Stromal cell of bone marrow (primary cell): ENCODE measurements at places on chromosomes 4 and X.

DNA sequence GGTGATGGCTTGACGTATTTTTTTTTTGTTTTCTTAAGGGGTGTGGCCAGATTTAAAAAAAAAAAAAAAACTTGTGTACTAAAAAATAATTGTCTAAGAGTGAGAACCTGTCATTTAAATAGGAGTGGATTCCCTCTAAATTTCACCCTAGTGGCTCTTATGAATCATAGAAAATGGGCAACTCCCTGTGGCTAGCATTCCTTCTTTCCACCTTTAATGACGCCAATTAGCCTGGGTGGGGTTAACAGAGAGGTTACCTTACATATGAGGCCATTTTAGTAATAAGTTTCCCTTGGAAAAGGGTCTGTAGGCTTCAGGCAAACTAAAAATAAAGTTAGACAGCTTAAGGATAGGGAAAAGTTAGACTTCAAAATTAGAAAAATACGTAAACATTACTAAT, 223.5 kb upstream of the FAM241A start:
- DNase-seq, result no peak

- no peak for DNase-seq
Measured at GRCh38 chr4:56990109-56990905, 11.6 kb downstream of the POLR2B start.

DNA sequence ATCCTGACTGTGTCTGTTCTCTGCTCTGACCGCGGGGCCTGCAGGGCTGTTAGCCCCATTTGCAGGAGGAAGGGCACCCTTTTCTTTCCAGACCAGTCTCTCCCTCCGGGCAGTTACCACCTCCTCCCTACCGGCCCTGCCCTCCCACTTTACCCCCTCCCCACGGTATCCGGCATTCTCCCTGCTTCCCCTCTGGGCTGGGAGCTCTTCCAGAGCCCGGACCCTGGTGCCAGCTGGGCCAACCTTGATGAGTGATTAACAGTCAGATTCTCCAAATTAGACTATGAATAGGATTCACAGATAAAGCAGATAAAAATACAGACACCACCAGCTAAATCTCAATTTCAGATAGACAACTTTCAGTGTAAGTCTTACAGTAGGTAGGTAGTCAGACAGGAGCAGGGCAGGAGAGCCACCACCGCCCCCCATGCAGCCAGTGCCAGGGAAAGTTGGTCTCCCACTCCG, 23.4 kb upstream of the WFS1 start:
- no peak for DNase-seq

- peak; percentile 45 for DNase-seq
Measured at GRCh38 chrX:129493643-129494042, 29.6 kb downstream of the SMARCA1 start.

GRCh38 chr4:38151873-38152272, 191.7 kb downstream of the PTTG2 start:
- DNase-seq, result no peak

DNA sequence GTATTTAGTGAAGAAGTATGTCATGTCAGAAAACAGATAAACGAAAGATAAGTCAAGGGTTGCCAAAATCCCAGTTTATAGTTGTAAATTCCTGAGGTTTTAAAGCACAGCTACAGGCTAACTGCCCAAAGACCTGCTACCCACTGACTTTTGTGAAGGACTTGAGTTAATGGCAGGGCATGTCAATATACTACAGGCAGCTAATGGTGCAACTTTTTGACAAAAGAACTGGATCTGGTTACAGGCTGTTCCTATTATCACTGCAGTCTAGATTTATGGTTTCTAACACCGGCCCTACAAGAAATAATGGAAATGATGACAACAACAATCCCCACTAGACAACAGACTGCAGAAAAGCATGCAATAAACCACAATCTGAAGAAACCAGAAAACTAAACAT, 6.4 kb downstream of the SCML2 start:
- DNase-seq, result no peak

GRCh38 chr4:69601065-69601464, 38.4 kb downstream of the UGT2A2 start:
- no peak for DNase-seq

DNA sequence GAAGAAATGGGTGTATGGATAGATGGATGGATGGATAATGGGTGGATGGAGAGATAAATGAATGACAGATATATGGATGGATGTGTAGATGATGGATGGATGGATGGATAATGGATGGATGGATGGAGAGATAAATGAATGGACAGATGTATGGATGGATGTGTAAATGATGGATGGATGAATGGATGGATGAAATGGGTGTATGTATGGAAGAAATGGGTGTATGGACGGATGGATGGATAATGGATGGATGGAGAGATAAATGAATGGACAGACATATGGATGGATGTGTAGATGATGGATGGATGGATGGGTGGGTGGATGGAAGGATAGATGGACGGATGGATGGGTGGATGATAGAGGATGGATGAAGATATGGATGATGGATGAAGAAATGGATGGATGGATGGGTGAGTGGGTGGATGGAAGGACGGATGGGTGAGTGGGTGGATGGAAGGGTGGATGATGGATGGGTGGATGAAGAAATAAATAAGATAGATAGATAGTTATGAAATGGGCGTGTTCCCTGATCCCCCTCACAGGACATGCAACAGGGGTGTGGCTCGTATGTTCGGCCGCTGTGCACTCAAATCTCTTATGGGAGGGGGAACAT, 91.1 kb upstream of the NKX1-1 start:
- DNase-seq, result no peak

DNA sequence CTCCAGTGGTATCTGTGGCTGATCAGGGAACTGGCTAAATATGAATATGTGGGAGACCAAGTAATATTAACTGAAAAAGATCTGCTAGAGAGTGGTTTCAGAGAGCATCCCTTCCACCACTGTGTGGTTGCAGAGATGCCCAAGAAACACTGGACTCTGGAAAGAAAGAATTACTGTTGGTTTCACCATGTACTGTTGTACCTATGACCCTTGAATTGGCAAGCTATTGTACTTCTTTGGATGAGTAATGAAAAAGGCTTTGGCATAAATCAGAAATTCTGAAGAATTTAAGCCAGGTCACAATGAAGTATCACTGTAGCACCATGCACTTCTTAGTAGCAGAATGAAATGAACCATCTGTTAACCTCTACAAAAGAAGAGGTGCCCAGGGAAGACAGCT, 134.4 kb upstream of the INTU start:
- no peak for DNase-seq

DNA sequence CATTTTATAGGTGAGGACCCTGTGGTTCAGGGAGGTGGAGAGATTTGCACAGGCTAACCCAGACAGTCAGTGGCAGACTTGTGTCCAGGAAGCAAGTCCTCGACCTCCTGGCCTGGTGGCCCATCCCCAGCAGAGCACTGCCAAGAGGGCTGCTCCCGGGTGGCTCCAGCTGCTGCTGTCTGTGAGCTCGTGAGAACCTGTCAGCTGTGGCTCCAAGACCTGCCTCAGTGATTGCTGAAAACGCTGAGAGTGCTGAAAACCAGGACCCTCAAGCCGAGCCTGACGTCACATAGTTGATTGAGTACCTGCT, 74.2 kb downstream of the RTL9 start:
- DNase-seq, result no peak

DNA sequence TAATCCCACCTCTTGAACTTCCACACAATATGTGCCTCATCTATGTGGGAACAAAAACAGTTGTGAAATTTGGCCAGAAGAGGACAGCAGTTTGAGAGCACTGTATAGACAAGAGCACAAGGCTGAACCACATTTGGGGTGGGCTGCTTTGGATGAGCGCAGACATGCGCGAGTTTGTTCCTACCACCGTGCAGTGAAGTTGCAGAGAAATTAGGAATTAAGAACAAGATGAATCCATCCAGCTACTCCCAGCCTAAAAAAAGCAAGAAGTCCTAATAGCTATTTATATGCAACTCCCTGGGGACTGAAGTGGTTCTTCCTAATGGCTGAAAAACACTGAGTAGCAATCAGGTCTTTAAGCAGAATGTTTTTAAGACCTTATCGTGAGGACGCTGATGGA, 1.0 kb downstream of the GAB3 start:
- DNase-seq, result no peak

- peak; percentile 54 for DNase-seq
Measured at GRCh38 chr4:53943345-53944085, 120.9 kb downstream of the CHIC2 start.

DNA sequence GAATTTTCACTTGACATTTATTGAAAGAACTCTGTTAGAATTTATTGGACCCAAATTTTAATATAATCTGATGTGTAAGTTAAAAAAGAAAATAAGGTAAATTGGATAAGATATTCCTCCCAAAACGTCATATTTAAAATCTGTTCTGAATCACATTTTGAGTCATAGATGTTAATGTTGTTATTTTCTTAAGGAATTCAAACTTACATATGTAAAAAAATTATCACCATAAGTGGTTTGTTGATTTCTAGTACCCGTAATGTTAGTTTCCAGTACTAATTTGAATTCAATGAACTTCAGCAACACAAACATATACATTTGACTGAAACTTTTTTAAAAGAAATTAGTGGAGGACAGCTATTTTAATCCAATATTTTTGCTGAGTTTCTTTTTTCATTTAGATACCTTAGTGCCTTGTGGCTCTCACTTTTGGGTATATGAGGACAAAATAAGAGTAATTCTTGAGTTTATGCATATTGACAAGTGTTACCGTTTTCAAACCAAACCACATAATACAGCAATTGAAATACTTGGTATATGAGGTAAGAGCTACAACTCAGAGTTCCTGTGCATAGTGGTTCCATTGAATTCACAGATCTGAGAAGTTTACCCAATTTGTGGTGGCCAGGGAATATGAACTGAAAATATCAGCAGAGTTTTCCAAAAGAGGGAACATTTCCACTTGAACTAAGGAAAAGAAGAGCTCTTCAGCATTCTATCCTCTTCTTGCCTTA, 71.8 kb downstream of the C4orf46 start:
- DNase-seq, result no peak

GRCh38 chr4:9997886-9998285, 23.4 kb downstream of the SLC2A9 start:
- no peak for DNase-seq

GRCh38 chr4:163590103-163590502, 95.6 kb downstream of the TMA16 start:
- DNase-seq, result no peak

GRCh38 chr4:150585611-150586010, 3.7 kb downstream of the MAB21L2 start:
- no peak for DNase-seq

GRCh38 chr4:48329976-48330375, 11.4 kb upstream of the SLAIN2 start:
- peak; percentile 83 for DNase-seq

DNA sequence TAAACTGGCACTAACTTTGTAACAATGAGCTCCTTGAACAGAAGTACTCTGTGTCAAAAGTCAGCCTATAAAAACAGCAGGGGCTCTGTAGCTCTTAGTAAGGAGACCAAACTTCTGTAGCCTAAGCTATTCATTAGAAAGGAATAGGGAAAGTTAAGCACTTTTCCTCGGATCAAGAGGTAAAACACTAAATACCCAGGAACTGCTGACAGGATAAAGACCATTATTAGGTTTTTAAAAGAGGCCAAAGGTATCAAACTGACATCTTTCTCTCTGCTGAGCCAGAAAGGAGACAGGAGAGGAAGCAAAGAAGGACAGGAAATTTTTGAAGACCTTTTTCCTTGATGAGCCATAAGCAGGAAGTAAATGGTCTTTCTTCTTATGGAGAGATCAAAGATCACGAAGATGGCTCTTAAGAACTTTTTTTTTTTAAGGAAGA, 31.9 kb downstream of the ANAPC10 start:
- DNase-seq, result no peak

- no peak for DNase-seq
Measured at GRCh38 chr4:27685091-27685490, 824.5 kb downstream of the STIM2 start.

GRCh38 chr4:101282076-101282844, 65.1 kb downstream of the PPP3CA start:
- no peak for DNase-seq

- no peak for DNase-seq
Measured at GRCh38 chr4:24521544-24521943, 62.8 kb downstream of the DHX15 start.

DNA sequence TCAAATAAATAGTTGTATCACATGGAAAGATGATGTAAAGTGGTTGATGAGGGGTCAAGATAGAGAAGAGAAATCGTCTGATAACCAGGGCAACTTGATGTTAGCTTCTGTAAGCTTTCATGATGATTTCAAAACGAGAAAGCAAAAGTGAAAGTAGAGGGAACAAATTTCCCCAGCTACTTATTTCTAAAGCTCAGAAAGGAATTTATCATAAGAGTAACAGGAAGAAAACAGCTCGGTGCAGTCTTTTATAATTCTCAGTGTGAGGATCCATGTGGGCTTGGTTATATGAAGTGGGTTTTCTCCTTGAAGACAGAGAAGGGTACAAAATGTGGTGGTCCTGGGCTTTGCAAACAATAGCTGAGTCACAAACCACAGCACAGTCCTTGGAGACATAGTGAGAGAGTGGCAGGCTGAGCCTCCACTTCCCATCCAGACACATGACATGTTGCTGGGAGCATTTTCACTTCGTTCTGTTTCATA, 32.1 kb upstream of the GLRA2 start:
- DNase-seq, result peak; percentile 15

DNA sequence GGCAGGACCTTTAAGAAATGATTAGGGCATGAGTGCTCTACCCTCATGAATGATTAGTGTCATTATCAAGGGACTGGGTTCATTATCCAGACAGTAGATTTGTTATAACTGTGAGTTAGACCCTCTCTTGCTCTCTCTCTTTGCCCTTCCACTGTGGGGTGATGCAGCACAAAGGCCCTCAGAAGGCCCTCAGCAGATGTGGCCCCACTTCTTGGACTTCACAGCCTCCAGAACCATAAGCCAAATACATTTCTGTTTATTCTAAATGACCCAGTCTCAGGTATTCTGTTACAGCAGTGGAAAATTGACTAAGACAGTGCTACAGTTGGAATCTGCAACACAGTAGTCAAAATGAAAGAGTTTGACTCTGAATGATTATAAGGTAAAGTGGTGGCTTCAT, 17.2 kb upstream of the PDLIM5 start:
- no peak for DNase-seq

- no peak for DNase-seq
Measured at GRCh38 chr4:162131256-162131655, 32.5 kb downstream of the FSTL5 start.

- no peak for DNase-seq
Measured at GRCh38 chrX:45322820-45323219, 122.1 kb upstream of the DIPK2B start.

- DNase-seq, result no peak
Measured at GRCh38 chr4:159593681-159594080, 490.8 kb downstream of the RAPGEF2 start.

- DNase-seq, result peak; percentile 14
Measured at GRCh38 chrX:132257116-132257515, 37.9 kb upstream of the RAP2C start.

GRCh38 chr4:72591547-72592454, 22.8 kb upstream of the ADAMTS3 start:
- DNase-seq, result no peak

GRCh38 chr4:168309781-168310180, 8.8 kb downstream of the DDX60 start:
- no peak for DNase-seq

DNA sequence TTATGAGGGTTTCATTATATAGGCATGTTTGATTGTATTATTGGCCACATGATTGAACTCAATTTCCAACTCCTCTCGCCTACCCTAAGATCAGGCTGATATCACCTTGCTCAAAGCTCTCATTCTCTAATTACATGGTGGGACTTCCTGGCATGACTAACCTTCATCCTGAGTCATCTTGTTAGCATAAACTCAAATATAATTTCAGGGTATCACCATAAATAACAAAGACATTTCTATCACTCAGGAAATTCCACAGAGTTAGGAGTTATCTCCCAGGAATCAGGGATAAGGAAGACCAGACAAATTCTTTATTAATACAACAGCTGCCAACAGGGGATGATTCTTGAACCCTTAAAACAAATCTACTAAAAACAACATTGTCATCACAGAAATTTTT, 90.7 kb downstream of the NDST3 start:
- no peak for DNase-seq
